ENCODE measurements at places on chromosomes 2 and 18.

- DNase-seq, result no peak
Measured at GRCh38 chr18:48974304-48975119, 23.7 kb upstream of the SMAD7 start.

DNA sequence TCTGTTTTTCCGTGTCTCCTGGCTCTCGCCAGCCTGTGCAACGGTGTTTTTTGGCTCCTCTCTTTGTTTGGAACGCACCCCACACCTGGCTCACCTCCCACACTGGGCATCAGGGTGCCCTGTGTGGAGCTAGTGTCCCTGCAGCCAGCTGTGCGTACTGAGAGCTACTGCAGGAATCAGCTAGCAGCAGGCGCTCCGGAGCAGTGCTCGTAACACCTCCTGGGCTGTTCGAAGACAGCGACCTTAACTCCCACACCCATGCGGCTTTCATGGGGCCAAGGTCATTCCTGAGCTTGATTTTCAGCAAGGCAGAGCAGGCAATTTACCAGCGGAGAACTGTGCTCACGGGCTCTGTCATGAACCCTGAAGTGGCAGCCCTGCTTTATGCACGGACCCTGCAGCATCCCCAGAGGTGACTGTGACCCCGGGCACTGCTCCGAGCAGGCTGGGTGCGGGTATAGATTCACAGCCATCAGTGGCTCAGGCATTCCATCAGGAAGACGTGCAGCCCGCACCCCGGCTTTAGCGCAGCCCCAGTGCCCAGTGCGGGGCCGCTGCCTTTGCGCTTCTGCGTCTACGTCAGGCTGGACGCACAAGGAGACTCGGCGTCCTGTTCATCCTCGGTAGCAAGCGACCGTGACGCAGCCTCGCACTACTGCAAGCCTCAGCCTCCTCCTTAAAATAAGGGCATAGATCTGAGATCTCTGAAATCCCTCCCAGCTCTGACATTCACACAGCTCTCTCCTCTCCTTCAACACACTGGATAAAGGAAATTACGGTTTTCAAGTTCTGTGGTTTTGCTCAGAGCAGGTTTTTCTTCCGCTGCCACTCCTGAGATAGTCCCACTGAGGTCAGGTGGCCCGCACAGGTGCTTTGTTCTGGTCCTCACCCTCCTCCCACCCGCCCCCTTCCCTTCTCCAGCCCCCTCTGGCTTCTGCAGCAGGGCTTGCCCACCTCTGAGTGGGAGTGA, 58.2 kb downstream of the ADI1 start:
- DNase-seq, result no peak

- DNase-seq, result peak; percentile 37
Measured at GRCh38 chr2:172745636-172746035, 10.0 kb downstream of the RAPGEF4 start.

GRCh38 chr18:36610661-36611060, 218.1 kb downstream of the TPGS2 start:
- DNase-seq, result no peak

GRCh38 chr18:46609048-46609447, 48.0 kb downstream of the LOXHD1 start:
- DNase-seq, result no peak

DNA sequence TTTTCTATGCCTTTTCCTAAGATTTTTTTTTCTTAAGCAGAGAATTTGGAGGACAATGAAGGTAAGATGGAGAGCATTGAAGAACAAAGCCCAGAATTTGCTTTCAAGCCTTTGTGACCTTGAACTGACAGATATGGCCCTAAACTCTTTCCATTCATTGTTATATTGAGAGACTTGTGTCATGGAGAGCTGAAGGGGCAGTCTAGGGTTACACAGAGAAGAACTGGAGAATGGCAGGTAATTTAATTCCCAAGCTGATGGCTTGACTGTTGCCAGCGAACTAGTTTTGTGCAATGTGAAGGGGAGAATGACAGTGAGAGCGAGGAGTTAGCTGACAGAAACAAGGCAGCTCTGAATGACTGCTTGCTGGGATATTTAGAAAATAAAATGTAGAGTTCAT, 1344.2 kb downstream of the LRP1B start:
- no peak for DNase-seq

DNA sequence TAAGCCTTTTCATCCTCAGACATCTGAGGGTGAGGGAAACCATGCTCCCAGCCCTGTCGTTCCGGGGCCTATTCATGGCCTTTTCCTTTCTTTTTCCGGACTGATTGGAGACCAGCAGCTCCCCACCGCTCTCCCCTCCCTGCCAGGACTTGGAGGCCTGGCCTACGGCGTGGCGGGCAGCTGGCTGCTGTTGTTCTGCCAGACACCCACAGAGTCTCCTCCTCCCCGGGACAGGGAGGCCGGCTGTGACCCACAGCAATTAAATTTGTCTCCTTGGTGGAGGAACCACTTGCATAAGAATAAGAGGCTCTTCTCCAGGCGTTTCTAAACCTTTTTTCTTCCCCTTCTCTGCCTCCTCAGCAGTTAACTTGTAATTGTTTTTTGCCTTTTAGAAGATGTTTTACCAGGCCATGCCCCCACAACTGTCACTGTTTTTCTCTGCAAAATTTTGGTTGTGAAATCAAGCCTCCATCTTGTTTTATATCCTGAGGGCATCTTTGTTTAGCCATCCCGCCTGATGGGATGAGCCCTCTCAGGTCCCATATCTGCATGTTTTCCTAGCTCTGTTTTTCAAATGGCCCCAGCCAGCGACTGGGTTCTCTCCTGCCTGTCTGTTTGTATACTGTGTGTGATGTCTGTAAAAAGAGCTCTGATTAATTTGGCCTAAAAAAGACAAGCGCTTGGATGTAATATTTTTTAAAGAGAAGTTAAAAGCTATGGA, 1060.0 kb upstream of the DDX18 start:
- DNase-seq, result no peak

DNA sequence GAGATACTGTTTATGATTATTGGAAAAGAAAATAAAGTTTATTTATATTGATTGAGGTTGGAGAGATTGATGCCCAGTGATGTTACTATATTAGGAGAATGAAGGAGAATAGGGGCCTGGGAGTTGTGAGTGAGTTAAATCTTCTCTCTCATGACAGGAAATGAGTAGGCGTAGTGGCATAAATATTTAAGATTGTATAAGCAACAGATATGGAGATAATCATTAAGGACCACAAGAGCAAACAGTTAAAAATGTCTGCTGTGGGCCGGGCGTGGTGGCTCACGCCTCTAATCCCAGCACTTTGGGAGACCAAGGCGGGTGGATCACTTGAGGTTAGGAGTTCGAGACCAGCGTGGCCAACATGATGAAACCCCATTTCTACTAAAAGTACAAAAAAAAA, 62.7 kb downstream of the PTRHD1 start:
- DNase-seq, result peak; percentile 43

DNA sequence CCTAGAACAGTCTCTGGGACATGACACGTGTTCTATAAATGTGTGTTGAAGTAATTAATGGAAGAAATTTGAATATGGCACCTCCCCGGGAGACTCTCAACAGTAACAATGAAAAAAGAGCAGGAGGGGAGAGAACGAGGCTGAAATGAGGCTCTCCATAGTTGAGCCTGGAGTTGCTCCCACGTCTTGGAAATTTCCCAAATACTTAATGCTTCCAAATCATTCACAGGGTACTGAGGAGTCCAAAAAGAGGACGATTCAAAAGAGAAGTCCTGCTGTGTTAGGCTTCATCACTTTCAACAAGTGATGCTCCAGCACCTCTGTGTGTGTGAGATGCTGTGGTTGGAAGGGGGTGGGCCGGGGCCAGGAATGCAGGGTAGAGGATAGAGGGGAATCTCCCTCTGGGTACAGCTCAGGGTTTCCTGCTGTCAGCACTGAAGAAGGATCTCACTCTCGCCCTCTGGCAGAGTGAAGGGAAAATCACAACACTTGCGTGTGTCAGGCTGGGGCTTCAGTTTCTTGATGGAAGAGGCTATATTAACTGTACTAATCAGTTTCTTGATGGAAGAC, 18.1 kb upstream of the ZNF407 start:
- DNase-seq, result peak; percentile 1

- DNase-seq, result peak; percentile 64
Measured at GRCh38 chr18:2898186-2898640, 51.4 kb downstream of the EMILIN2 start.

Measured in fibroblast of skin of back (primary cell).